ENCODE measurements at places on chromosomes 2 and 18.

DNA sequence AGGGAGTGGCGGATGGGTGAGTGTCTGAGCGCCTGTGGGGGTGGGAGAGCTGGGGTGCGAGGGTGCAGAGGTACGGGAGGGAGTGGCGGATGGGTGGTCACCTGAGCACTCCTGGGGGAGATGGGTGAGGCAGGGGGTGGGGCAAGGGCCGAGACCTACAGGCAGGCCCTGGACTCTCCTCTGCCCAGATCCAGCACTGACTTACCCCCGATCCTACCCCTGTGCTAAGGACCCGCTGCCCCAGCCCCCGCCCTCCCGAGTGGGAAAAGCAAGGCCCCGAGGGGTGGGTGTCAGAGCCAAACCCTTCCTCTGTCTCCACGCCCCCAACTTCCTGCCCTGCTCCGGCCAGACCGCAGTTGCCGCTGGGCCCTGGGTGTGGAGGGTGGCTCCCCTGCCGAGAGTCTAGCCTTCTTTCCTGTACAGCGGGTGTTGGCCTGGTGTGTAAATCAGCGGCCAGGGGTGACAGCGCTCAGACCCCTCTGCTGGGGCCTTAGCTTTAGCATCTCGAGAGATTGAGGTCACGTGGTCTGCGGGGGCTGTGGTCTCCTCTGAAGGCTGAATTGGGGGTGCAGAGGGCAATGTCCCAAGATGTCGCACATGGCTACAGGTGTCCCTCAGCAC is 12.5 kb downstream of the BOK start:
- no peak for DNase-seq

DNA sequence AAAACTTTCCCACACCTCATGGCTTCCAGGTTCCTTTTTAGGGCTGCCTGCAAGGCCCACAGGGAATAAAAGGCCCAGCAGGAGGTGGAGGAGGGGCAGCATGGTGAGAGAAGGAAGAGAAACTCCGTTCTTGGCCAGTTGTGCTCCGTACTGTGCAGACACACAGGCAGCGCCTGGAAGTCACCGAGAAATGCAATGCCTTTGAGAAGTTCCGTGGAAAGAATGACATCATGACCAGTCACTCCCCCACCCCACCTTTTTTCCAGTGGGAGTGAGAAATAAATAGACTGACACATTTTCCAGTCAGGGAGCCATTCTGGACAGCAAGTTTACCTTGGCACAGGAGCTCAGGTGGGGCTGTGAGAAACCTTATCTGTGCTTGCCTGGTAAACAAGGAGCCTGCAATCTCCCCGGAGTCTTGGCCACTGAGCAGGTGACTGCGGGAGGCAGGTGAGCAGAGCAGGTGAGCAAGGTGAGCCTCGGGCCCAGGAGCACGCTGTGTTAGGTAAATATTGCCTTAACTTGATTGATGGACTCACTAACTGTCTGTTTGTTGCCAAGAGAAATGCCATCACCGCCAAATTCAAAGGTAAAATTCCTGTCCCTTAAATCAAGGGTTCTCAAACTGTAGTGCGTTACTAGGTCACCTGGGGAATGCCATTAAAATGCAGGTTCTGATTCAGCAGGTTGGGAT is 13.5 kb upstream of the LBH start:
- DNase-seq: no peak

GRCh38 chr2:127645395-127646291 is at the start of gene GPR17:
Gene GPR17 (plus strand): TSS chr2:127646153. CDS start chr2:127650736, 4,583 bp downstream.
- DNase-seq: no peak

- no peak for DNase-seq
Observed at GRCh38 chr18:38025433-38026038, 459.9 kb upstream of the CELF4 start.

DNA sequence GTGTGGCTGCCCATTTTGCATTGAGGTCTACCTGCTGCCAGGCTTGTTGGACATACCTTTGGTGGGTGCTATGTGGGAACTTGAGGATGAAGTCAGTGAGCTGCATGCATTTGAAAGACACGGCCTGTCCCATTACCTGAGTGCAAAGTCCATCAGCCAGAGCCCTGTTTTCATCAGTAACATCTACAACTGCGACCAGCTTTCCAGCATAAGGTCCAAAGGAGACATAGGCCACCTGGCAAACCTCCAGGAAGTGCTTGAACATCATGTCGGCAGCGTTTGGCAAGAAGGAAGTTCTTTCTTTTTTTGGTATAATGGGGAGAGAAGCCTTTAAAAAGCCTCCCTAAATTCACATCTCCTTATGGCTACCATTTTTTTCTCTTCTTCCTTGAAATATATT is 143.1 kb downstream of the FAM161A start:
- DNase-seq: no peak

GRCh38 chr18:8901019-8901418 is 195.7 kb downstream of the MTCL1 start:
- no peak for DNase-seq
